Thymus (tissue), 14 donors: ENCODE measurements at places on chromosomes 6 and 20. TPM values are rescaled to one million over a fixed set of nuclear protein-coding genes. Genes with fewer than 3 reads are reported as not detected.

- no peak overlapping the region for H3K27ac ChIP-seq
- H3K4me3 ChIP-seq: no peak overlapping the region
- DNase-seq: no peak
- H3K4me1 ChIP-seq: peaks cover 4% of the 10 kb centered on the region
- H3K27me3 ChIP-seq: no peaks in the 10 kb centered on the region
Measured at GRCh38 chr20:3710011-3710466, 2.4 kb downstream of the SIGLEC1 start.

- no peak for DNase-seq
- H3K27ac ChIP-seq: no peak overlapping the region
- H3K4me1 ChIP-seq: no peaks in the 10 kb centered on the region
- H3K36me3 ChIP-seq: no peaks in the 10 kb centered on the region
- H3K27me3 ChIP-seq: no peaks in the 10 kb centered on the region
- H3K4me3 ChIP-seq: no peak overlapping the region
Measured at GRCh38 chr20:10179574-10180298, 38.9 kb upstream of the SNAP25 start.

The TRAPPC3L gene
- 0.14 TPM for total RNA-seq

DNA sequence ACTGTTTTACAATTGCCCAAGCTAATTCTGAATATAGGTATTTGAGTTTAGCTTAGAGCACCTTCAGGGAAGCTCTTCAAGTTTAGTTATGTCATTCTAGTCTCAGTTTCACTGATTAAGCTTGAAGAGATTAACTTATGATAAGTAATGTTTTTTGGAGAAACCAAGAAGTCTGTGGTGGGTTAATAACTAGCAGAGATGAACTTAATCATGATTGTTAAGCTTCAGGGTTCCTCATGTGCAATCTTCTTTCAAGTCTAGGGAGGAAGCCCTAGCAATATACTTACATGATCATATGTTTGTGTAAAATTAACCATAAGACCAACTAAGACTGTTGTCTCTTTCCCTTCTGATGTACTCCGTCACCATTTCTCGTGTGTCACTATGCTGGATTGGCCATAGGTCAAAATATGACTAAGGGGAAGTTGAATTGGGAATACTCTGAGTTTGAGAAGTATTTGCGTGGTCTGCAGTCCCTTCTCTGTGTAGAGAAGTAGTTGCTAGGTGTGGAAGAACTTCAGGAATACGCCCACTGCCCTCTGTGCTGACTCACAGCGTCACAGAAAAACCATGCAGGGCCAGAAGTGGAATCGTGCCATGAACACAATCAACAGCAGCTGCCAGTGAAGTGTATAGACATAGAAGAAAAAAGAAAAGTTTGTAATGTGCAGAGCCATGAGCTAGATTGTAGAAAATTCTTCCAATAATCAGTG lies 88.3 kb downstream of the SH3BGRL2 start:
- H3K27me3 ChIP-seq: no peaks in the 10 kb centered on the region
- no peak for DNase-seq
- H3K36me3 ChIP-seq: no peaks in the 10 kb centered on the region
- no peak overlapping the region for H3K4me3 ChIP-seq

GRCh38 chr6:53168516-53169267 lies 20.1 kb upstream of the GCM1 start:
- no peak overlapping the region for H3K4me3 ChIP-seq
- DNase-seq: no peak
- no peaks in the 10 kb centered on the region for H3K4me1 ChIP-seq
- no peaks in the 10 kb centered on the region for H3K36me3 ChIP-seq

- no peak for DNase-seq
- no peak overlapping the region for H3K4me3 ChIP-seq
Measured at GRCh38 chr6:69044534-69044933, 409.5 kb downstream of the ADGRB3 start.

The SIRPD gene
- 0.14 TPM for total RNA-seq

DNA sequence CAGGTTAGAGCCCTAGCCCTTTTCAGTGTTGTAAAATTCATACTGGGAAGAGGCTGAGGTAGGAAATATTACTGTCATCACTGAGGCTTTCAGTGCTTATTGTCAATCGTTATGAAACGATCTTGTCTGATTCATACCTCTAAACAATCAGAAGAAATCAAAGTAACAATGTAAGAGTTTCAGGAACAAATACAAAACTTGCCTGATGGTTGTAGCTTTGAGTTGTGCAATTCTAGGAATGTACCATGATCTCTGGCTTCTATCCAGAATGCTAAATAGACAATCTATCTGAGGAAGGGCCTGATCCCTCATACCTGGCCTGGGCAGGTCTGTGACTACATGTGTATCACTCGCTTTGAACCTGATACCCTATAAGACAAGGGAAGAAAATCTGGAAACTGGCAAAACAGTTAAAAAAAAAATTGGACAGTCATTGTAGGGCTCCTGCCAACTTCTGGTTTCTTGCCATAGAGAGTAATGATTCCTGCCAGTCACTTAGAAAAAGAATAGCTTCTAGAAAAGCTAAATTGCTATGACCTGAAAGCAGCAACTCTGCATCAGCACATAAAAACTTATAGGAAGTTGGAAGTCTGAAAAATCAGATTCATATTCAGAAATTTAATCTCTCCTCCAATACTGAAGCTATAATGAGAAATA lies 234.7 kb downstream of the BTBD9 start:
- no peaks in the 10 kb centered on the region for H3K27me3 ChIP-seq
- no peak overlapping the region for H3K4me3 ChIP-seq
- DNase-seq: no peak
- H3K27ac ChIP-seq: no peak overlapping the region
